B cell (primary cell): ENCODE measurements at places on chromosomes 2 and 18. TPM values are rescaled to one million over a fixed set of nuclear protein-coding genes. Genes with fewer than 3 reads are reported as not detected.

DNA sequence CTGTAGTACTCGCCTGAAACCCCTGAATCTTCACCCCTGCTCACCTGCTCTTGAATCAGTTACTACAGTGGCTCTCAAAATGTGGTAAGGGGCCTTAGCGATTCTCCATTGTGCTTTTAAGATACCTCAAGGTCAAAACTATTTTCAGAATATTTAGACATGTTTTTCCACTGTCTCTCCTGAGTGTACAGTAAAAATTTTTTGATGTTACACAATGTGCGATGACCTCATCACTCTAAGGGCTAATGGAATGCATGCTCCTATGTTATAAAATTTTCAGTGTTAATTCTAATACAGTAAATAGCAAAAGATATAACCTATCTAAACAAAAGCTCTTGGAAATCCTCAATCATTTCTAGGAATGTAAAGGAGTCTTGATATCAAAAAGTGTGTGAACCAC lies 336.9 kb upstream of the PKDCC start:
- no peaks in the 10 kb centered on the region for H3K36me3 ChIP-seq
- no peak overlapping the region for H3K27ac ChIP-seq
- H3K4me1 ChIP-seq: no peaks in the 10 kb centered on the region
- no peaks in the 10 kb centered on the region for H3K27me3 ChIP-seq
- no peak for DNase-seq

DNA sequence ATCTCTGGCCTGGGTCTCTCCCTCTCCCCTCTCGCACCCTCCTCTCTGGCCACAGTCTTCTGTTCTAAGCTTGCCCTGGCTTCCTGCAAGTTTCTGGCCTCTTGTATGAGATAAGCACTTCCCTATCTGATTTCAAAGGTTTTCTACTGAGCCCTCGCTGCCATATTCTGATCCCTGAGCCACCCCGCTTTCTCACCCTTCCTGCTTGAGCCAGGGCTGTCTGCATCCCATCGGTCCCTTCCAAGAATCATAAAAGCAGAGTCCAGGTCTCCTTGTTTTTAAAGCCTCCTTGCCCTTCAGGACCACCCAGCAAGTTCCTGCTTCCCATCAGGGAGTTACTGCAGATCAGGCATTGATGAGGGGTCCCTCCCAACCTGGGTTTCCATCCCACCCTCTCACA lies 110.2 kb downstream of the PRKCE start:
- no peak overlapping the region for H3K27ac ChIP-seq
- peaks cover 30% of the 10 kb centered on the region for H3K4me1 ChIP-seq

GRCh38 chr18:44712025-44712424 lies 31.3 kb downstream of the SETBP1 start:
- H3K27me3 ChIP-seq: no peaks in the 10 kb centered on the region
- H3K4me1 ChIP-seq: peaks cover 50% of the 10 kb centered on the region
- no peak for DNase-seq
- H3K4me3 ChIP-seq: no peak overlapping the region
- peaks cover 2% of the 10 kb centered on the region for H3K36me3 ChIP-seq

- no peaks in the 10 kb centered on the region for H3K4me1 ChIP-seq
- DNase-seq: no peak
- H3K36me3 ChIP-seq: no peaks in the 10 kb centered on the region
- H3K4me3 ChIP-seq: no peak overlapping the region
- H3K27me3 ChIP-seq: no peaks in the 10 kb centered on the region
Observed at GRCh38 chr2:240183875-240184590, 43.6 kb upstream of the OTOS start.

The DES gene
- not detected in 2 replicates for total RNA-seq
